ENCODE measurements at places on chromosomes 12 and 14. TPM values are rescaled to one million over a fixed set of nuclear protein-coding genes. Genes with fewer than 3 reads are reported as not detected.
A peak's percentile ranks its signal among the peaks of the same experiment; 100 is the strongest.

Gene NOS1
- total RNA-seq = 1.9 TPM

Gene POTEM
- total RNA-seq = not detected

DNA sequence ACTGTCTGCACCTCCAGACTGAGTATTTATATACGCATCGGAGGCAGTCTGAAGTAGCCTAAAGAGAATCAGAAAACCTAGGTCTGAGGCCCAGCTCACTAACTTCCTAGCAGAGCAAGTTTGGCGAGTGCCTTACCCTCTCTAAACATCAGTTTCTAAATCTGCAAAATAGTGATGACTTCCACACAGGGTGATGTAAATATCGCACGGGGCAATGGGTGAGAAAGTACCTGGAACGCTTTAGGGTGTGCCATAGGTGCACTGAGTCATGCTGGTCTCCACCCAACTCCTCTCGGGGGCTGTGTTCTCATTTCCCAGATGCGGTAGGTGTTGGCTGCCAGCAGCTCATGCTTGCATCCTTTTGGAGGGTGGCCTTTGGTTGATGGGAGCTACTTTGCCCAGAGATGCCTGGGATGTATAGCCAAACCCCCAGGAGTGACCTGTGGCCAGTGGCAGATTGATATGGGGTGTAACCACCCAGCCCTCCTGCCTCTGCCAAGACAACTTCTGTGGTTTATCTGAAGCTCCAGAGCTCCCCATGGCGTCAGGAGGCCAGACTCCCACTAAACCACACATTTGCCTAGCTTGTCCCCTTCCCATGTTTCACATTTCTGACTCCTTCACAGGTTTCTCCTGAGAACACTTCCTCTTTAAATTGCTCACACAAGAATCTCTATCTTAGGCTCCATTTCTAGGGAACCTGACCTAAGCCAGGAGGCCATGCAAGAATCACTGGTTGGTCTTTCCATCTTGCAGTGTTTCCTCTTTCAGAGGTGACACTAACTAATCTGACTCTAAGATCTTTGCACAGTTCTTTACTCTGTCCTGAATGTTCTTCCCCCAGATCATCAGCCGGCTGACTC lies 62.0 kb upstream of the TUNAR start:
- DNase-seq = no peak

- peak; percentile 77 for DNase-seq
Measured at GRCh38 chr14:57897144-57897748, 31.4 kb upstream of the SLC35F4 start.

DNA sequence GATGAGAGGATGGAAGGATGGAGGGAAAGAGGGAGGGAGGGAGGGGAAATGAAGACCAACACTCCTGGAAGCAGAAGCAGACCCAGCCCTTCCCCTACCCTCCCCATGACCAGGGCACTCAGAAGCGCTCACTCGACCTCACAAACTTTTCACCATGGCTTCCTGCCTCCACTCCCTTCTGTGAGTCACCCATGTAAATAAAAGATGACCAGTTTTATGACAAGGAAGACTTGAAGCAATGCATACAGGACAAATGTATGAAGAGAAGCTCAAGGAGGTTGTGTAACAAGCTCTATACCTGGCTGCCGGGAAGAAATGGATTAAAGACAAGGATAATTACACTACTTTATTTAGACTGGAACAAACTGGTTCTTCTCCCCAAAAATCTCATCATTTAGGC lies 63.8 kb downstream of the CDC42BPB start:
- DNase-seq = no peak
